ENCODE measurements at places on chromosomes 16 and 17. TPM values are rescaled to one million over a fixed set of nuclear protein-coding genes. Genes with fewer than 3 reads are reported as not detected.

DNA sequence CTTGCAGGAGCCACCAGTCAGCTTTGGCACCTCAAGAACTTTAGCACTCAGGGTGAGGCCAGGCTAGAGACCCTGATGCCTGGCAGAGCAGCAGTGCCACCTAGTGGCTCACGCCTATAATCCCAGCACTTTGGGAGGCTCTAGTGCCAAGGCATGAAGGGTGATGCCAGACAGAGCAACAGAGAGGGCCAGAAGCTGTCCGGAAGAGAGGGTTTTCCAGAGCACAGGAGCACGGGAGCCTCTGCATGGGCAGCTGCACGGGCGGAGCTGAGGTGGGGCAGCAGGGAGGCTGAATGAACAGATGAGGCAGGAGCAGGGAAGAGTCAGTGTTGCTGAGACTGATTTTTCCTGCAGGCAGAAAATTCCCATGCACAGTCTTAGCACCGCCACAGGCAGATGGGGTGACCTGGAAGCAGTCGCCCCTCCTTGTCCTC, 38.9 kb downstream of the MYH3 start:
- DNase-seq = no peak

GRCh38 chr17:37107406-37108083, 158.8 kb downstream of the AATF start:
- no peak for DNase-seq

DNA sequence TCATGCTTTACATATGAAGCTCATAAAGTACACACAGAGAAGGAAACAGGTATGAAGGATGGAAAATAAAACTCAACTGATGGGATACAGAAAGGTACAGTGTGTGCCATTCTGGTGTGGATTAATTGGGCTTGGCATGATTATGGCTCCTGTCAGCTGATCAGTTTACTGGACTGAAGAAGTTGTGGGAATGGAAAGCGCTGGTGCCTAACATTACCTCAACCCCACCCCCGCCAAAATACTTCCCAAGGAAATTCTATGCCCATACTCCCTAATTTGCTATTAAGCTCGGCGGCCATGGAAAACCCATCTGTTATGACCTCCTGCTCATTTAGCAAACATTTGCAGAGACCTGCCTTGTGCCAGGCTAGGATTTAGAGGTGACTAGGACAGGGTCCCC, 16.6 kb upstream of the PMFBP1 start:
- DNase-seq = no peak

- no peak for DNase-seq
Observed at GRCh38 chr16:74603848-74604247, 3.1 kb downstream of the GLG1 start.

GRCh38 chr17:28675980-28676379, 14.0 kb downstream of the SUPT6H start:
- DNase-seq = no peak

DNA sequence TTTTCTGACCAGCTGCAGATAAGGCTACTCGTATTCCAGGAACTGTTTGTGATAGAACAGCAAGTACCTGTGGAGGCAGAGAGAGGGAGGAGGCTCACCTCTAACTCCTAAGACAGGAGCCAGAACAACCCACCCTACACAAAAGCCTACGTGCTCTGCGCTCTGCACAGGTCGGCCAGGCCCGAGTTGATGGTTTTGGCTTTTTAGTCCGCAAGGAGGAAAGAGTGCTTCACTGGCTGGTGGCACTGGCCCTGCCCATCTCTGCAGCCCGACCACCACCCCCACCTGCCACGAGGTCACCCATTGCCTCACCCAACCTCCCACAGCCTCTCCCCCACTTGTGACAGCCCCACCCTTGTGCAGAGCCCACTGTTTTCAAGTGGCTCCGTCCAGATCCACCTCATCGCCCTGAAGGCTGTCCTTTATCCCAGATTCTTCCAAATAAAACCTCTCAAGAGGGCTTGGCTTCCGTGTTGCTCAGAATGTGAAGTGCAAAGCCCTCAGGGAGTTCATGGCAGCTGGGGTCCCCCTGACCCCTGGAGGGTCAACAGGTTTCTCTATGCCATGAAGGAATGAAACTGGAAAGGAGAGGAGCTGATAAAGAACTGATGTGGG, 39.7 kb downstream of the USP22 start:
- DNase-seq = no peak

- DNase-seq = no peak
Observed at GRCh38 chr17:77393867-77394539, 253.2 kb downstream of the SEC14L1 start.

DNA sequence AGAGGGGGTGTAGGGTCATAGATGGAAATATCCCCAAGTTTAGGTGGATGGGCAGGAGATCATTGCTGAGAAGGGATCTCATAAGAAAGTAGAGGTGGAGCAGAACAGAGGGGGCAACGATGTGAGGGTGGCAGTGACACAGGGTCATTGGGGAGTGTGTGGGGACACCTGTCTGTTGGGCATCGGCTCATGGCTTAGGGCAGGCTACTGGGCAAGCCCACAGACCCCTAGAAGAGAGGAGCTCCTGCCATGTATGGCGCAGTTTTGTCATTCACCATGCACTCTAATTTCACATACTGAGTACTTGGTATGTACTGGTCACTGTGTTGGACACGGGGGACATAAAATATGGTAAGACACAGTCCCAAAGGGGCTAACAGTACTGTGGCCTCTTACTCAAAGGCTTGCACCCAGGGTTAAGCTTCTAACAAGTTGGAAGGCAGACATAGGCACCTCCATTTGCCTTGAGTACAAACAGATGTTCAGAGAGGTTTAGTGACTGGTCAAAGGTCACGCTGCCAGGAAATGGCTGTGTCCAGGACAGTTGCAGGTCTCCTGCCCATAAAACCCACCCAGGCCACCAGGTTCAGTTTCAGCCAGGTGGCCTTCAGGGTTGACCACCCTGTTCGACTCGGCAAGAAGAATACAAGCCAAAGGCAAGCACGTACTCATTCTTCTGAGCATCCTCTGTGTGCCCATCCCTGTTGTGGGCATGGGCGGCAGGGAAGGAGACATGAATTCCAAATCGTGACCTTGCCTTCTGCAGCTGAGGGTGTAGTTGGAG, 580.2 kb downstream of the KCNJ18 start:
- DNase-seq = no peak

DNA sequence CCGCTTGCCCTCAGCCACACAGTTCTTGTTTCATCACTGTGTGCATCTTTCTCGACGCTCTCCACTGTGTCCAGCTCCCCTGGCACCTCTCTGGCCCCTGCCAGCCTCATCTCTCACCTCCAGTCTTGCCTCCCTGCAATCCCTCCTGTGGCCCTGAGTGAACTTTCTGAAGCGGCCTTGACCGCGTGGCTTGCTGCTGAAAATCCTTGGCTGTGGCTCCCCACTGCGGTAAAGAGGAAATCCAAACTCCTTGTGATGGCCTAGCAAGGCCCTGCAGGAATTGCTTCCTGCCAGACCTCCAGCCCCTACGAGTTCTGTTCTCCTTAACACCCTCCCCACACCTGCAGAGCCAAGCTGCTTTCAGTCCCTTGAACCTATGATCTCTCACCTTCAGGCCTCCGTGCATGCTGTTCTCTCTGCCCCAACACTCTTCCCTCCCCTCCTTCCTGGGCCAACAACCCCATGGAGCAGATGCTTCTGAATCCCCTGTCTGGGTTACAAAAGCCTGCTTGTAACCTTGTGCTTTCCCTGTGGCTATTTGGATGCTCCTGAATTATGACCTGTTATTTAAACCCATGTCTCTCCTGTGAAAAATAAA, 33.6 kb upstream of the BRD7 start:
- no peak for DNase-seq

- no peak for DNase-seq
Observed at GRCh38 chr17:58703137-58703915, 10.9 kb downstream of the RAD51C start.

Gene IGF2BP1
- polyA plus RNA-seq = 10.5 TPM

Gene PPL
- 1.1 TPM for polyA plus RNA-seq

Gene PSMB10
- polyA plus RNA-seq = 26.0 TPM

Gene GUCY2D
- not detected for polyA plus RNA-seq

Gene SAMD14
- polyA plus RNA-seq = 4.3 TPM

Gene SLC4A1
- polyA plus RNA-seq = 11.3 TPM

Gene CSH2
- polyA plus RNA-seq = 0.70 TPM

All from forelimb muscle (tissue), 1 donor.